Liver (tissue), 10 donors: ENCODE measurements at places on chromosomes 7 and 10. TPM values are rescaled to one million over a fixed set of nuclear protein-coding genes. Genes with fewer than 3 reads are reported as not detected.

The BBIP1 gene
- total RNA-seq = 11.0 TPM

GRCh38 chr10:105596749-105597148, 955.7 kb downstream of the SORCS3 start:
- no peak for DNase-seq

The TMEM72 gene
- 0.33 TPM for total RNA-seq

The THSD7A gene
- 1.3 TPM for total RNA-seq

The ITIH5 gene
- total RNA-seq = 1.3 TPM

The HHEX gene
- total RNA-seq = 16.2 TPM

- no peak for DNase-seq
Observed at GRCh38 chr7:13293264-13294002, 606.0 kb downstream of the ARL4A start.

The CCL24 gene
- total RNA-seq = 2.1 TPM
